ENCODE measurements at places on chromosomes 16 and 17.

- DNase-seq, result no peak
These were observed 12.4 kb upstream of the ZNF469 start for GRCh38 chr16:88370365-88370764.

GRCh38 chr16:66207883-66208265 lies 158.6 kb upstream of the CDH5 start:
- no peak for DNase-seq

DNA sequence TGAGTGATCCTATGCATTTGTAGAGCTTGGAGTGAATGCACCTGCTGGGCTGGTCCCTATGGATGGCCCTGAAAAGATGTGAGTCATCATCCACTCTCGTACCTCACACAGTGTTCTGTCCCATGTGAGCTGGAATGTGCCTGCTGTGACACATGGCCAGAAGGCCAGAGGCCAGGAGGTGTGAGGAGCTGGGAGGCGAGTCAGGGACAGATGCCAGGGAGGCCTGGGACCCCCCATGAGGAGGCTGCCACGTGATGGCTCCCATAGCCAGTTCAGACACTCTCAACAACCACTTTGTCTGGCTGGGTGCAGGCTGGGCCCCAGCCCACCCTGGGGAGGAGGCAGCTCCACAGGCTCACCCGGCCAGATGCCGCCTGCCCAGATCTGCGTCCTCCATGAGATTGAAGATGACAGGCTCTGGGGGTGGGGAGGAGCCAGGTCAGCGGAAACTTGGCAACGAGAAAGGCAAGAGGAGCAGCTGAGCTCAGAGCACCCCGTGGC lies 168.8 kb downstream of the C16orf78 start:
- DNase-seq, result no peak

GRCh38 chr17:82667668-82668000 lies 19.4 kb upstream of the WDR45B start:
- DNase-seq, result no peak

DNA sequence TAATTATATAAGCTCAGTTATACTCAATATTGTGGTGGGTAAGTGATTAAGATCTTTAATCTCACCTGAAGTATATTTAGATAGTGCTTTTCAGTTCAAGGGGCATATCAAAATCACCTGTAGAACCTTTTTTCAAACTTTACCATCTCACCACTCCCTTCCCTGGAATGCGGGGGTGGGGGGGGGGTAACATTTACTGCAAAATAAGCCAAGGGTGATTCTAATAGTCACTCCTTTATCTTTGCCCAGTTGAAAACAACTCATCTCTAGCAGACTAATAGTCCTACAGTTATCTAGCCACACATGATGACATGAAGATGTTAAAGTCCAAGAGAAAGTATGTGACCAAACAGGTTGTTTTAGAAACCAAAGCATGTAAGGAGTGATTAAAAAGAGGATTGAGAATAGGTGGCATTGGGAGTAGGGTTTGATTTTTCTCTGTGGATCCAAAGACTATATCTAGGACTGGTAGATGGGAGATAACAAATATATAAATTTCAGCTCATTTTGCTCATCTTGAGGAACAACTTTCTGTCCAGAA lies 21.5 kb downstream of the LPCAT2 start:
- no peak for DNase-seq

DNA sequence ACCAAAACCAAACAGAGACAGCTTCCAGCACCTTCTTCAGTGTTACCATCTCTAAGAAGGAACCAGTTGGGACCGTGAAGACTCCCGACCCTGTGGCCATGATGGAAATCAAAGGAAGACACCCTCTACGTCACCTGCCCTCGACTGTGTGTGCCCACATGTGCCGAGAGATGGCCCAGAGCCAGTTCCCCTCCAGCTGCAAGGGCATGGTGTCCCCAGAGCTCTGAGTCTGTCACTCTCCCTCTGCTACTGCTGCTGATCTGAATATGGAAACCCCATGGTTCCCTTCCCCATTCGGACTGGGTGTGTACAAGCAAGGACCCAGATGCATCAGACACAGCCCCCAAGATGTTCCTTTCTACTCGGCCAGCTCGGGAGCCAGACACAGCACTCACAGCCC lies 76.4 kb downstream of the SOCS1 start:
- no peak for DNase-seq

DNA sequence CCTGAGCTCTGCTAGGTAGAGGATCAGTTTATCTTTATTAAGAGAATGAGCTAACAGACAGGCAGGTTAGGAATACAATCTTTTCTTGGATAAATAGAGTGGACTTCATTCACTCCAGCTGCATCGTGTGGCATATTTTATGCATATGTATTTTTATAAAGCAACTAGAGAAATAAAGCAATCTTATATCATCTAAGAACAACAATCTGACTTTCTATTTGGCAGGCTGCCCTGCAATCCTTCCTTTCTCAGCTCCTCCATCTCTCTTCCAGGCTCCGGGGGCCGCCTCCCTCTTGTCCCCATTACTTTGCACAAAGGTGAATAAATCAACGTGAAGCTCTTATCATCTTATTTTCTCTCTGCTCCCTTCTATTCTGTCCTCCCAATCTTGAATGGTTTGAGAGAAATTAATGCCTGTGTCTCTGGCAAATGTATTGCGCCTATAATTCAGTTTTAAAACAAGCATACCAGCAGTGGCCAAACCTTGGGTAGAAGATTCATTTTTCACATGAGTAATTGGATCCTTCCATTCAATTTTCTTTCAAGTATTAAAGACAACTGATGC lies 64.5 kb downstream of the HS3ST3A1 start:
- DNase-seq, result no peak

GRCh38 chr16:68833251-68833650 lies 10.1 kb upstream of the TANGO6 start:
- DNase-seq, result no peak

DNA sequence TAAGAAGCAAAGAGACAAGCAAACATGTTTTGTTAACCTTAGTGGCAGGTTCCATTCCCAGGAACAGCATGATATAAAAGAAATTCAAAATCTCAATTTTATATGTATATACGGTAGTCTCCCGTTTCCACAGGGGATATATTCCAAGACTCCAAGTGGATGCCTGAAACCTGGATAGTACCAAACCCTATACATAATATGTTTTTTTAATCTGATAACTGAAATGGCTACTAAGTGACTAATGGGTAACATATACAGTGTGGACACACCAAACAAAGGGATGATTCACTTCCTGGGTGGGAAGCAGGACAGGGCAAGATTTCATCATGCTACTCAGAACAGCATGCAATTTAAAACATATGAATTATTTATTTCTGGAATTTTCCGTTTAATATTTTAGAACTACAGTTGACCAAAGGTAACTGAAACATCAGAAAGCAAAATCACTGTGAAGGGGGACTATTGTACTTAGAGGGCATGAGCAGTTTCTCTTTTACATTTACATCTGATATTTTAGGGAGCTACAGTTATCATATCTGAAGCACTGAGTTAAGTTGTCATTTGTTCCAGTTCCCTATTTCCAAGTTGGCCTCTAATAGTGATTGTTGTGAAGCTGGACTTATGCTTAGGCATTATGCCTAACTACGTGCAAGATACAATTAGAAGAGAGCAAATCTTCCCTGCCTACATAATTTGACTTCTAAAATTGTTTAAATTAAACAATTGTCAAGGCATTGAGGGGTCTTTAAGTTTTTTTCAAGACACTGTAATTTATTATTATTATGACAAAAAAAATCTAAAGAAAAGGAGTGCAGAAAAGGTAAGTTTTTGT lies 34.1 kb upstream of the ABCA6 start:
- DNase-seq, result no peak

GRCh38 chr17:4003501-4004421 lies 39.5 kb upstream of the ATP2A3 start:
- DNase-seq, result no peak

DNA sequence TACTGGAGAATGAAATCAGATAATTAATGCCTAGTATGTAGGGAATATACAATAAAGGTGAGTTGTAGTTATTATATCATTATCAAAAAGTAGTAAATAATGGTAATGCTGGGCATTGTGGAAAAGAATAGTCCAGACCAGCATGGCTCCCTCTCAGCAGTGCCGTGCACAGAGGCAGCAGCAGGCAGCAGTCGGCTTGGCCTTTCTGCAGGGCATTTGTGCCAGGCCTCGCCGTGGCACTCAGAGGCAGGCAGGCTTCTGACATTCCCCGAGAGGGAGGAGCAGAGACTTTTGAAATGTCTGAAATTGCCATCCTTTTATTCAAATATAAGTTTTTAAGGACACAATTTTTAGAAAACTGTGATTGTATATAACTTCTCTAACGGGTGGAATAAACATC lies 15.0 kb downstream of the KIAA0513 start:
- no peak for DNase-seq

All from effector memory CD8-positive, alpha-beta T cell (primary cell).